ENCODE measurements at places on chromosomes 12 and 14.

DNA sequence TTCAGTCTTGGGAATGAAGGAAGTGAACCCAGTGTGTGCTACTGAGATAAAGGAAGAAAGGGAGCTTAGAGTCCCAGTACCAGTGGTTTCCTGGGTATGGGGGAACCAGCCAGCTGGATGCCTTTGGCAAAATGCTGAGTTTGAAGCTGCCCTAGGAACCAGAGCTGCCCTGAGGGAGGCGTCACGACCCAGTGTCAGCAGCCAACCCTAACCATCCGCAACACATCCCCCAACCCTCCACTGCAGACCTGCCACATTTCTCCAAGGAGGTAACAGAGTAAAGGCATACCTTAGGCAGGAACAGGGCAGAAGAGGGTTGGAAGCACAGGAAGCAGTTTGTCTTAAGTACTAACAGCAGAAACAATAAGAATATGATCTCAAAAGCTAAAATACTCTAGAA, 28.6 kb downstream of the PRDM4 start:
- no peak for DNase-seq

DNA sequence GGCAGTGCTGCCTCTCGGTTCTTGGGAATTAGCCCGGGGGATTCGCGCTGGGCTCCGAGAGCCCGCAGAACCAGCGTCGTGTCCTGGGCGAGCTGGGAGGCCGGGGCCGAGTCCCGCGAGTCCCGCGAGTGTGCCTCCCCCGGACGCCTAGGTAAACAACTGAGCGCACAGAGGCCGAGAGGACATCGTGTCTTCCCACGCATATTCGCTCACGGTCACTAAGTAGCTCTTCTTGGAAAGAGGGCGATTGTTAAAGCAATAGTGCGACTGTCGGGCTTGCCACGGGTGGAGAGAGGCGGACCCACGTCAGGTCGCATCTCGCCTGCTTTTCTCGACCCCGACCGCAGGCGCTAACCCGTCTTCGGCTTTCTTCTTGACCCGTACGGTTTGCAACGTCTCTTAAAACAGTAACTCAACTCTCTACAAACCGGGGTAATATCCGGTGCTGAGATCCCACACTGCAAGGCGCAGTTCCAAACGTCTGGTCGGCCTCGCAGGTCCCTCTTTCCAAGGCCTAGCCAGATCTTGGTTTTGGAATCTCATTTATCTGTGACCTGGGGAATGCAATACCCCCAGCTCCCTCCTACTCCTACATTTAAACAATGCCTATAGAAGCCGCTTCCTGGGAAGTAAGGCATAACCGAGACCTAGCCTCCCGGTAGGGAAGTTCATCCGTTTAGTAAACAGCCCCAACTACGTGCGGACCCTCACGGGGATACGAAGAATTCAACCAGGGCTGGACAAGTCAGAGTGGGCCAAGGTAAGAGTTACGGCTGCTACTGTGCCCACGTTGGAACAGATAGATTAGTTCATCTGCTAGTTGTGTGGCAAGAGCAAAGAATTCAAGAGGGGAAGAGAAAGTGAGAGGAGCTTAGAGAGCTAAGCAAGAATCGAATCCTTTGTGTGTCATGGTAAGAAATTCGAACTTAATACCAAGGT, 736 bp upstream of the PHLDA1 start:
- DNase-seq = peak; percentile 70

- peak; percentile 87 for DNase-seq
Measured at GRCh38 chr14:75709207-75709812, 48.3 kb downstream of the TTLL5 start.

DNA sequence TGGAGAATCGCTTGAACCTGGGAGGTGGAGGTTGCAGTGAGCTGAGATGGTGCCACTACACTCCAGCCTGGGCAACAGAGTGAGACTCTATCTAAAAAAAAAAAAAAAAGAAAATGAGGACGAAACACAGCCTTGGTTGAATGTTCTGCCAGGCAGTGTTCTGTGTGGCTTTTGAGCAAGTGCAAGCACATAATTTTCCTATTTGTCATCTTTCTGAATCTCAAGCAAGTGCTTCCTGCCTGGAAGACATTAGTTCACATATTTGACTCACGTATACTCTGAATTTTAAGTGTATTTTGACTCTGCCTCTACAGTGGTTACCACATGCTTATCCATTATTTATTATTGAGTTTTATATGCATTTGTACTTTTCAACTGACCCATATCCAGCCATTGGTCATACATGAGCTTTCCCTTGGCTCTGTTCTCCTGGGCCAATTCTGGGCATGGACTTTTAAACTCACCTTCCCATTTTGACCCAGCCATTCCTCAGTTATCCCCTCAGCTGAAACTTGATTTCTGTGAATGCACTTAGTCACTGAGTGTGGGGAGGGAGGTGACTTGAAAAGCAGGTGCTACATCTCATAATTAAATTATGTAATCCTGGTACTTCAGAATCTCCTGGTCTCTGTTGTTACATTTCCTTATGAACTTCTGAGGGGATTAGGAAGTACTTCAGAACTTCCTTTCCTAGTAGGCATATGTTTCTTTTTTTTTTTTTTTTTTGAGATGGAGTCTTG, 8.1 kb downstream of the OR10G2 start:
- no peak for DNase-seq

- no peak for DNase-seq
Measured at GRCh38 chr12:29709496-29710040, 74.2 kb downstream of the TMTC1 start.

DNA sequence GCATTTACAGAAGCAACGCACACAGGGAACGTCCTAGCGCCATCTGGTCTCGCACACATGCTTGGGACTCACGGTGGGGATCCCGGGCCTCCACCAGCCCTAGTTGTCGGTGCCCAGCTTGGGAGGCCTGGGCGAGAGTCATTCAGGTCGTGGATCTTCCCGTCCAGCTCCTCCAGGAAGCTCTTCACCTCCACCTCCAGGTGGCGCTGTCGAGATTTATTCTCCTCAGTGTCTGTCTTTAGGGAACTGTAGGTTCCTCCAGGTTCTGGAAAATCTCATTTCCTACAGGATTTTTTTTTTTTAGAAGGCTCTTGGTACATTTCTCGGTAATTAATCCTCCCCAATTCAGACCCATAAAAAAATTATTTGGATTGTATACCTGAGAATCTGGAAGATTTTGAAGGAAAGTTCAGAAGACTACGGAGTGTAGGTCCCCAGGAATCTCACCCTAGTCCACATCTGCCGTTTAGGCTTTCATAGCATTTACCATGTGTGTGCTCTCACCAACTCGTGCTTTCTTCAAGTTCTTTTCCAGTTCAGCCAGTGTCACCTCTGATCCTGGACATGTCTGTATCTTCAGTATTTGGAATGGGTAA, 910.0 kb downstream of the TMEM121 start:
- DNase-seq = no peak

GRCh38 chr14:105933238-105933637, 406.9 kb downstream of the TMEM121 start:
- no peak for DNase-seq

- no peak for DNase-seq
Measured at GRCh38 chr12:66258011-66258410, 44.3 kb upstream of the HELB start.

DNA sequence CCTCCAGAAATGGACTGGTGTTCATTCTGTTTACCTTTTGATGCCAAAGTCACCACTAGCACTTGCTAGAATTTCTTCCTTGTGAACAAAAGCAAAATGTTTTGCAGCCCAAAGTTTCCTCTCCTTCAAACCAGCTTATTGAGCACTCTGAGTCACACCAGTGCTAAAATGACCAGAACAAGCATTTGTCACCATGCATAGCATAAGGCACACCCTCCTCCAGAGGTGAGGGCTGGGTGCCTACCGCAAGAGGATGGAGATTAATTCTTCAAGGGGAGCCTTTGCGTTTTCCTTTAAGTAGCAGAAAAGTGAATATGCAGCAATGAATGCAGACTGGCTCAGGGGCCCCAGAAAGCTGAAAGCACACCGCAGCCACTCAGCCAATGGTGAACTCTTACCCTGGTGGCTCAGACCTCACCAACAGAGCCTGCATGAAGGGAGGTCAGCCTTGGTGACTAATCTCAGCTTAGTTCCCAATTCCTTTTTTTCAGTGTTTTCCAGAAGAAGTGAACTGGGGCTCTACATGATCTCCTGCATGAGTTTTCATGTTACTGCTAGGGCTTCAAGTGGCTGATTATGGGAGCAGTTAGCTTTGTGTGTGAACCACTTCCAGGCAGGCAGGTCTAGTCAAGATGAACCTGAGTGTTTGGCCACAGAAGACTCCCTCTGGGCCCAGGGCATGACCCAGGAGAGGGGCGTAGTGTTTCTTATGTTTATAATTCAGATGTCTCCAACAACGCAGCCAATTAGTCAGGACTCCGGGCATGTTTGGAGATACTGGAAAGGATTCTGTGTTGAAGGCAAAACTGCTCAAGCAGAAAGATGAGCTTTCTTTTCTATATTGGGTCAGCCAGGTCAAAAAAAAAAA, 96.3 kb downstream of the PAX9 start:
- DNase-seq = no peak

GRCh38 chr14:59251811-59252771, 63.6 kb downstream of the DAAM1 start:
- DNase-seq = no peak

DNA sequence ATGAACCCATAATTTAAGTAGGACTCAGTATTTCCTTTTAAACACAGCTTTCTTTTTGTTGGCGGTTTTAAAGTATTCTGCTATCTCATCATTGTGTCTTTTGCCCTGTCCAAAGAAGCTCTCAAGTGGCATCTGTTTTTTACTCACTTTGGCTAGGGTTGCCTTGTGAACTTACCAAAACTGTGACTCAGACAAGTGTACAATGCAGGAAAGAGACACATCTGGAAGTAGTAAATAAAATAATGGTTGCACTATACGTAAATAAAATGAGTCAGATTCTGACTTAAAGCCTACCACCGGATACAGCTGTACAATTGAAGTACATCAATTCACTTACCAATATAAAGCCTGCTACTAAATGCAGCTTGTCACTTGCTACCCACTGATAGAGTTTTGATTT, 619.2 kb upstream of the LRFN5 start:
- DNase-seq = no peak

DNA sequence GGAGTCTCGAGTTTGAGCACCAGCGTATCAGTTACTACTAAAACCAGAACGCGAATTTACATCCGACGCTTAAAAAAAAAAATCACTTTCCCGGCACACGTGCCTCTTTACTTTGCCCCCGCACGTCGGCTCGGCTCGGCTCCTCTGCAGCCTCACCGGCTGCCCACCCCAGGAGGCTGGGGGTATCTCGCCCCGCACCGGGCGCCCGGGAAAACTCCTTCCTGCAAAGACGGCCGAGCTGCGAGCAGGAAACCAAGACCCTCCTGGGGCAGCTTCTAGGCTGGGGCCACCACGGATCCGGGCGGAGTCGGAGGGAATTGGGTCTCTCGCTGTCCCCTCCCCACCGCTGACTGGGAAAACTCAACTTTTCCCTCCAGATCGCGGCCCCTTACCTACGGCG, 610 bp downstream of the VSIG10 start:
- DNase-seq = peak; percentile 16

- DNase-seq = no peak
Measured at GRCh38 chr12:44889162-44889561, 13.0 kb upstream of the NELL2 start.

- no peak for DNase-seq
Measured at GRCh38 chr12:89347325-89347829, 4.9 kb downstream of the DUSP6 start.

- no peak for DNase-seq
Measured at GRCh38 chr12:133026996-133027395, 10.3 kb upstream of the ZNF84 start.

GRCh38 chr12:8950221-8950527, 729 bp upstream of the M6PR start:
- DNase-seq = no peak

DNA sequence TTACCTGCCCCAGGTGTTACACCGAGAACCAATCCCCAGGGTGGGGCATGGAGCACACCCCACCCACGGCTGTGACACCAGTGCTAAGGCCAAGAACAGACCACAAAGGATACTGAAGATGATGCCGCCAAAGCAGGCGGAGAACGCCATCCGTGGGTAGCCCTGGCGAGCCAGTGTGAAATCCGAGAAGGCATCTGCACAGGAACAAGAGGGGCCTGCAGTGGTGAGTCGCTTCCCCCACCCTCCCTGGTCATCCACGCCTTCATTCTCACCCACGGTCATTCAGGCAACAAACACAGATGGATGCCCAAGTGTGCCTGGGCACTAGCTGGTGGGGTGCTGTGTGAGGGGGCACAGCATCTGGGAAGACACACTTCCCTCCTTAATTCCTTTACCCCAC, 28.5 kb downstream of the SLC8B1 start:
- no peak for DNase-seq

- DNase-seq = no peak
Measured at GRCh38 chr12:27474344-27474743, 27.8 kb downstream of the SMCO2 start.

DNA sequence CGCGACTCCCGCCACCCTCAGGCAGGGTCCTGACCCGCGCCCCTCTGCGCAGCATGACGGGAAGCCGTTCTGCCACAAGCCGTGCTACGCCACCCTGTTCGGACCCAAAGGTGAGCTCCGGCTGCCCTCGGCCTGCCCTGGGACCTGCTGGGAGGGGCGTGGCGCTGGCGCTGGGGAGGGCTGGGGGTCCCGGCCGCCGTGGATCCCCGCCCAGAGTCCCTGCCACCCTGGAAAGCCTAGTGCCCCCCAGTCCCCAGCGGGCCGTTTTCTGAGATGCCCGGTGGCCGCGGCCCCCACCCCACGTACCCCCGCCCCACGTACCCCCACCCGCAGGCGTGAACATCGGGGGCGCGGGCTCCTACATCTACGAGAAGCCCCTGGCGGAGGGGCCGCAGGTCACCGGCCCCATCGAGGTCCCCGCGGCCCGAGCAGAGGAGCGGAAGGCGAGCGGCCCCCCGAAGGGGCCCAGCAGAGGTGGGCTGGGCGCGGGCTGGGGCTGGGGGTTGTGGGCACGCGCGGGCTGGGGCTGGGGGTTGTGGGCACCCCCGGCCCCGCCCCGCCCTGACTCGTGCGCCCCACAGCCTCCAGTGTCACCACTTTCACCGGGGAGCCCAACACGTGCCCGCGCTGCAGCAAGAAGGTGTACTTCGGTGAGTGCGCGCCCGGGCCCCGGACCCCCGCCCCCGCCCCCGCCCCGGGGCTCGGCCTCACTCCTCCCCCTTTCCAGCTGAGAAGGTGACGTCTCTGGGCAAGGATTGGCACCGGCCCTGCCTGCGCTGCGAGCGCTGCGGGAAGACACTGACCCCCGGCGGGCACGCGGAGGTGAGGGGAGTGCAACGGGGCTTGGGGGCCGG, 4.0 kb downstream of the CRIP2 start:
- no peak for DNase-seq

DNA sequence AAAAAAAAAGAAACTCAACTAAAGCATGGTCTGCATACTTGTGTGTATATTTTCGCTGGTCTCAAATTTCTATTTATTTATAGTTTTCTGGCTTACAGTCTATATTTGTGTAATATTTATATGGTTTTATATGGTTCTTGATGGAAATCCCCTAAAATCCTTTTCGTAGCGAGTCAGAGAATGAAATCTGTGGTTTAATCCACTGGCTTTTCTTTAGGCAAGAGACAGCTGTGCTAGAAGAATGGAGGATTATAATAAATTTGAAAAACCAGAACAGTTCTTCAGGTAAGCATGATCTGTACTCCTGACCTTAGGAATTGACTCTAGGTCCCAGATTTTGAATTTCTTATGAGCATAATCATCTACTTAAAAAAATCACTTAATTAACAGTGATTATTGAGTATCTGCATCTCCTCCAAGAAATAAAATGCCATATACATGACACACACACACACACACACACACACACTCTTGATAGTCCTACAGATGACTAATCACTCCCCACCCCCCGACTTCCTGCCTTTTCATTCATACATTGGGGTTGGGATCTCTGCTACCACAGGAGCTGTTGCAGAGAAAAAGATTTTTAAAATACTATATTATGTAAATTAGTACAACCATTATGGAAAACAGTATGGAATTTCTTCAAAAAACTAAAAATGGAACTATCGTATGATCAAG, 113.4 kb downstream of the CRADD start:
- DNase-seq = no peak

All from hindlimb muscle (tissue), 1 donor.